ENCODE measurements at places on chromosomes 16 and 17.

- DNase-seq, result no peak
Measured at GRCh38 chr17:58382872-58383242, 30.9 kb upstream of the SUPT4H1 start.

- DNase-seq, result no peak
Measured at GRCh38 chr16:1258906-1259759, 3.3 kb downstream of the TPSD1 start.

DNA sequence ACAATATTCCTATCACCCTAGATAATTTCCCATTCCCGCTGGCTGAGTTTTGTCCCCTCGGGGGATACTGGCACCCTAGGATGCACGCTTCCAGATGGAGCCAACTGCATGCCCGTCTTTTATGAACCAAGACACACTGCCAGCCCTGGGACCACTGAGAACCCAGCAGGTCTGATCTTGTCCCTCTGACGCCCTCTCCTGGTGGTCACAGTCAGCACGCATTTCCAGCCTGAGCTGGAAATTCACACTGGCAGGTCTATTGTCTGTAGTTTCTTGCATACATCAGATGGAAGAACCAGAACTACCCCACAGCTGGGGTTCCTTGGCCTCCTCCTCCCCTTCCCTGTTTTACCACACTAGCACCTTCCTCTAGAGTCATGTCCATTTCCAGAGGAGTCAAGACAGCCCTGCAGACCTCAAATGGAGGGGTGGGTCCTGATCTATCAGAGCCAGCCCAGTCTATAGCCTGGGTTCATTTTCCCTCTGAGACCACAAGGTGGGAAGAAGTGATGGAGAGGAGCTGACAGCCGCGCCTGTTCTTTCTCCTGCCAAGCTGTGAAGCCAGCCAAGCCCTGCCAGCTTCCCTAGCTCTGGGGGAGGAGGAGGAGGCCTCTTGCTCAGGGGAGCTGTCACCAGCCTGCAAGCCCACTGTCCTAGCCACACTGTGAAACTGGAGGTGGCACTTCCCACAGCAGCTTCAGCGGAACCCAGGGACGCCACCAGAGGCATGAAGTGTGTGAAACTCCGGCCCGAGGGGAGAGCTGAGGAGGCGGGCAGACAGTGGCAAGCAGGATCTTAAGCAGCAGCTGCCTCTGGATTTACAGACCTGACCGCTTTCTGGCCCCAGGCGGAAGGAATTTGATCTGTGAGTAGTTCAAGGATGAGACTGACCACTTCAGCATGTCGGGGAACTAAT is 29.3 kb downstream of the MXRA7 start:
- DNase-seq, result peak; percentile 63

- DNase-seq, result no peak
Measured at GRCh38 chr16:87860553-87861299, 8.6 kb downstream of the SLC7A5 start.

DNA sequence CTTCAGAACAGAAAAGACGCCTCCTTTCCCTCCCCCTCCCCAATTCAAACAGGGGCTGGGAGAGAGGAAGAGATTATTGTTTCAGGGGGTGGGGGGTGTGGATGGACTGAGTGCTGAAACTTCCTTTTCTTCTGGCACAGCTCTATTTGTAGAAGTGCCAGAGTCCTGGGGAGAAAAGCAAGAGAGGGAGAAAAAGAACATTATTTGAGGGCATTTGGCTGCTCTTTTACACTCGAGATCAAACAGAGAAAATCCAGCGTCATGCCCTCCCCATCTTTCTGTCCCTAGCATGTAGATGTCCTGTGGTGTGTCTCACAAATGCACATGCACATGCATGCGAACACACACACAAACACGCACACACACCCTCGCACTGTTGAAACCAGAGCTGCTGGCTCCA is 13.0 kb downstream of the ARL4D start:
- DNase-seq, result no peak
